ENCODE measurements at places on chromosomes 13 and 19.

GRCh38 chr19:34502582-34503411, 21.2 kb downstream of the WTIP start:
- no peak for DNase-seq

DNA sequence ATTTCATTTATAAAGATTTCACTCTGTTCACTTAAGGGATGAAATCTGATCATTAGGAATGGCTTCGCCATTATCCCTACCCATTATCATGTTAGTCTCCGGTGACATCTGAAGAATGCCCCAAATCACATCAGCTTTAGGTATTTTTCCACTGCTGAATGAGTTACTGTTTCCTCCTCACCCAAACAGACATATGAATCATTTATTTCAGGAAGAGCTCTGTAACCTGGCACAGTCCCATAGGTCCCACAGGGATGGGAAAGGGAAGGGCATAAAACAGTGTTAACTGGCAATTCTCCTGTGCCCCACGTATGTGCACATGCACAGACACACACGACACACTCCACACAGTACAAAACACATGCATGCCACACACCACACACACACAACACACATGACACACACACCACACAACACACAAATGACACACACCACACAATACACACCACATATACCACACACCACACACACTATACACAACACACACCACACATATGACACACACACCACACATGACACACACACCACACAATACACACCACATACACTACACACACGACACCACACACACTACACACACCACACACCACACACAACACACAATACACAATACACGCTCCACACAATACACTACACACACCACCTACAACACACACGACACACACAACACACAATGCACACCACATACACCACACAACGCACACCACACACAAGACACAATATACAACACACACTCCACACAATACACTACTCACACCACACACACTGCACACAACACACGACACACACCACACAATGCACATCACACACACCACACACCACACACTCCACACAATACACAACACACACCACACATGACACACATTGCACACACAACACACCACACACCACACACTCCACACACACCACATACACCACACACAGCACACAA, 15.4 kb downstream of the TMEM255B start:
- DNase-seq: no peak

- no peak for DNase-seq
Measured at GRCh38 chr13:25157681-25158080, 14.4 kb downstream of the AMER2 start.

DNA sequence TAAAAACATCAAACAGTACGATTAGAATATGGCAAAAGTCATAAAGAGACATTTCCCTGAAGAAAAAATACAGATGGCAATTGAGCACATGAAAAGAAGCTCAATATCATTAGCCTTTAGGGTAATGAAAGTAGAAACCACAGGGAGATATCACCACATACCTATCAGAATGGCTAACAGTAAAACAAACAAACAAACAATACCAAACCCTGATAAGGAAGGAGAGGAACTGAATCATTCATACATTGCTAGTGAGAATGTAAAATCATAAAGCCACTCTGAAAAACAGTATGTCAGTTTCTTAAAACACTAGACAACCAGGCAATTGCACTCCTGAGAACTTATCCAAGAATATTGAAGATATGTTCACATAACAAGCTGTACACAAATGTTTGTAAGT, 1342.5 kb upstream of the SLC10A2 start:
- DNase-seq: no peak

DNA sequence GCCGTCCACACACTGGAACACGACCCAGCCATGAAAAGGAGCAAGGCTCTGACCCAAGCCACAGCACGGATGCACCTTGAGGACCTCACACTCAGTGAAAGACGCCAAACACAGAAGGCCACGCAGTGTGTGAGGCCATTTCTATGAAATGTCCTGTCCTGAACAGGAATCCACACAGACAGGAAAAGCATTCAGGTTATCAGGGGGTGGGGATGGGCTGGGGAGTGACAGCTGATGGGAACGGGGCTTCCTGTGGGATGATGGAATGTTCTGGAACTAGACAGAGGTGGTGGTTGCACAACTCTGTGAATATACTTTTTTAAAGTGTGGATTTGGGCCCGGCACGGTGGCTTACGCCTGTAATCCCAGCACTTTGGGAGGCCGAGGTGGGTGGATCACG, 30.6 kb downstream of the GPX4 start:
- no peak for DNase-seq

DNA sequence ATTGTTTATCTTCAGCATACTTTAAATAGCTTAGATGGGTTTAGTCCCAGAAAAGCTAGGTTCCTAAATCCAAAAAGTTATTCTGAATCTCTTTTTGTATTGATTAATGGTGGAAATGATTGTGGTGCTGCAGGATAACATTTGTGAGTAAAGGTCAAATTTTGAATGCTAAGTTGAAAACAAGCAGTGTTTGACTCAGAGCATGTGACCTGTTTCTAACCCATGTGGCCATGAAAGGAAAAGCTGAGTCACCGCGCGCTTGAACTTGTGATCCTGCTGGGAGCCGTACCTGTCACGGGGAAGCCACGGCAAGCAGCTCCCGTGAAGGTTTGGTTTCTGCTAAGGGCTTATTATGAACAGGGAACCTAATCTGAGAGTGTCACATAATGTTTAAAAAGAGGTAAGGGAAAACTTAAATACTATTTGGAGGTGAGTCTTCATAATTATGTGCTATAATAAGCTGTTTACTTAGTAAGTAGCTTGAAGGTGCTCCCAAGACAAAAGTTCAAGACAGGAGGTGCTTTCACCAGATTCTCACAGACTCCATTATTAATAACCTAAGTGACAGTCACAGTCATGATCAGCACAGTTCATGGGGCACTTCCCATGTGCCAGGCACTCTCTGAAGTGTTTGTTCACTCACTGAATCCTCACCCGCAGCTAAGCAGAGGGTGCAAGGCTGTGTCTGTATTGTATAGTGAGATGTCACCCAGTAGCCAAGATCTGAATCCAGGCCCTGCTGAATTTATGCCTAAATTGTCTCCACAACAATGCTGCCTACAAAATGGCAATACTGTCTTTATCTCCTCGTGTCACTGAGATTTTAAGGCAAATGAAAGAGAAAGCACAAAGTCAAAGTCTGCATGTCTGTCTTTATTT, 286.5 kb downstream of the MYO16 start:
- DNase-seq: no peak

- peak; percentile 83 for DNase-seq
Measured at GRCh38 chr13:114143806-114144605, 11.6 kb upstream of the RASA3 start.

GRCh38 chr19:36046443-36047050, 7.5 kb downstream of the THAP8 start:
- no peak for DNase-seq
